ENCODE measurements at places on chromosomes 7 and 10.

GRCh38 chr7:26645121-26645520 is 219.3 kb downstream of the SKAP2 start:
- no peak for DNase-seq

- no peak for DNase-seq
Observed at GRCh38 chr7:90789736-90790306, 193.7 kb downstream of the CDK14 start.

- DNase-seq: no peak
Observed at GRCh38 chr7:157513682-157514081, 176.9 kb downstream of the DNAJB6 start.

DNA sequence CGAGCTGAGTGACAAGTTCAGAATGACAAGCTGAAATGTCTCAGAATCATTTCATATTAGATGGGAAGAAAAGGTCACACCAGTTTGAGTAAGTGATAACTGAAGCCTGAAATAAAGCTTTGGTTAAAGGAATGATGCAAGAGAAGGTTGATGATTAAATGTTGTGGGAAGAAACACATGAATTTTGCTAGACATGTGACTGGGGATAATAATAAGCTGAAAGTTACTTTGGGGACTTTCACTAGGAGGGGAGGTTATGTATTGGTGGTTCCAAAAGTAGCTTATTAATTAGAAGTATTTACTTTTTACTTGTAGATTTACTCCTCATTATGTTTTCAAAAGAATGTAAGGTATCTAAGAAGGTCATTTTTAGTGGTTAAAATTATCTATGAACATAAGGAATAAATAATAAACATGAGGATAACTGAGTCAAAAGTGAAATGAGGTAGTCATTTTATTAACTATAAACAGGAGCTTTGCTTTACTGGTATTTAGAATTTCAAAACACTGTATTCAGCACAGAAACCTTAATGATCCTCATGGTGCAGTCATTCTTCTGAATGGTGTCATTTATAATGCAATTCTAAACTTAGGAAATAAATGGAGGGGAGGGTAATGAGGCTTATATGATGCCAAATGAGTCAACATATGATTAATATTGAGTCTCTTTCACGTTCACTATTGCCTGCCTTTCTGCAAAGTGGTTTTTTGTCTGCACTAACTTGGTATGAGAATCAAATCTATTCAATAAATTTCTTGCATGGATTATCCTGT is 63.7 kb downstream of the PRKG1 start:
- DNase-seq: no peak

DNA sequence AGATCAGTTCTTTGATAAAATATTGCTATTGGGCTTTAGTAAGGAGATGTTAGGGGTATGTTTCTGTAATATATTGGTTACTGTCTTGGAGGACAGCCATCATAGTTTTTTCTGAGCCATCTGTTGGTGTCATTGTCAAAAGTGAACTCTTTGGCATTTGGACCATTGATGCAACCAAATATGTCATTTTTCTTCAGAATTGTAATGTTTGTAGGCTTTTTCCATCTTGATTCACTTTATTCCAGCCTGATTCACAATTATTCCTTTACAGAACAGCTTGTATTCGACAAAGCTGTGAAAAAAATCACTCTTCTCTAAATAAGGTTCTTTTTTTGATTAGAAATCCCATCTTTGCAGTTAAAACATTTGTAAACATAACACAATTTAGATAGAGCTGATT is 37.4 kb downstream of the SMNDC1 start:
- no peak for DNase-seq

GRCh38 chr7:90825779-90826178 is 229.7 kb downstream of the CDK14 start:
- DNase-seq: no peak

GRCh38 chr7:31811650-31812461 is 124.8 kb downstream of the PPP1R17 start:
- peak; percentile 8 for DNase-seq

DNA sequence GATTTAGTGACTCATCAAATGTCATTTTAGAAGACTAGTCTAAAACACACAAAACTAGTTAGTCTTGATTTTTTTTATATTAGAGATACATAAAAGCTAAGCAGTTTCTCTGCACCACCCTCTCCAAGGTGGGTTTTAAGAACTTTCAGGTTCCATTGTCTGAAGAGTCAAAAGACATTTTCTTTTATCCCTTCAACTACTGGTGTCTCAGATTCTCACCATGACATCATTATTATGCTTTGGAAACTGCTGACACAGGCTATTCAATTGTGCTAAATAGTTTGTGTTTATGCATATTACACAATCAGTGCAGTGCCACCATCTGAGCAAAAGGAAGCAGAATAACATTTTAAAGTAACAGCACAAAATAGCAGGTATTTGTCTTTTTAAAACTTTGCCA is 52.2 kb downstream of the IGF2BP3 start:
- DNase-seq: no peak

- no peak for DNase-seq
Observed at GRCh38 chr7:116948934-116949333, 4.4 kb upstream of the ST7 start.

- DNase-seq: no peak
Observed at GRCh38 chr10:17871036-17871435, 61.9 kb downstream of the MRC1 start.

DNA sequence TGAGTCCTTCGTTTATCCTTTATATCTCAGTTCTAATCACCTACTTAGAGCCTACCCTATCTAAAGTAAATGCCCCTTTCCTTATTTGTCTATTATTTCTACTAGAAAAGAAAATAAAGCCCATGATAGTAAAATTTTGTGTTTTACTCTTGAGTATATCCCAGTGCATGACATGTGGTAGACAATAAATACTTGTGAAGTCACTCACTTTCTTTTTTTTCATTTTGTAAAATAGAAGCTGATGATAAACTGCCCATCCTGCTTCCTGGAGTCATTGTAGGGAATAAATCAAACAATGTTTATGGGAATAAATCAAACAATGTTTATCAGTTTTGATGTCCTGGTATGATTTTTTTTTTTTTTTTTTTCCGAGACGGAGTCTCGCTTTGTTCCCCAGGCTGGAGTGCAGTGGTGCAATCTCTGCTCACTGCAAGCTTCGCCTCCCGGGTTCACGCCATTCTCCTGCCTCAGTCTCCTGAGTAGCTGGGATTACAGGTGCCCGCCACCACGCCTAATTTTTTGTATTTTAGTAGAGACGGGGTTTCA is 36.1 kb downstream of the BTRC start:
- DNase-seq: no peak

- DNase-seq: no peak
Observed at GRCh38 chr7:7857143-7857583, 111.4 kb upstream of the GLCCI1 start.

DNA sequence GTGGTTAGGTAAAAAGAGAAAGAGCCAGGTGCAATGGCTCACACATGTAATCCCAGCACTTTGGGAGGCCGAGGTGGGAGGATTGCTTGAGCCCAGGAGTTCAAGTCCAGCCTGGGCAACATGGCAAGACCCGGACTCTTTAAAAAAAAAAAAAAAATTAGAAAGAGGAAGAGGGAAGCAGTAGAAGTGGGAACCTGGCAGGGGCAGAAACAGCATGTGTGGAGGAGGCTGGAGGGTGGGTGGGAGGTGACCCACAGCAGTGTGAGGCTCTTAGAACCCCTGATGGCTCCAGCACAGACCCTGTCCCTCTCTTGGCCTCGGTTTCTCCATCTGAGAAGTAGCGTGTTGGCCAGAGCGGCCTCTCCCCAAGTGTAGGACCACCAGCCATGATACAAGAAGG is 4.9 kb upstream of the CCL24 start:
- DNase-seq: no peak

- DNase-seq: no peak
Observed at GRCh38 chr7:27917119-27917518, 177.2 kb downstream of the TAX1BP1 start.

DNA sequence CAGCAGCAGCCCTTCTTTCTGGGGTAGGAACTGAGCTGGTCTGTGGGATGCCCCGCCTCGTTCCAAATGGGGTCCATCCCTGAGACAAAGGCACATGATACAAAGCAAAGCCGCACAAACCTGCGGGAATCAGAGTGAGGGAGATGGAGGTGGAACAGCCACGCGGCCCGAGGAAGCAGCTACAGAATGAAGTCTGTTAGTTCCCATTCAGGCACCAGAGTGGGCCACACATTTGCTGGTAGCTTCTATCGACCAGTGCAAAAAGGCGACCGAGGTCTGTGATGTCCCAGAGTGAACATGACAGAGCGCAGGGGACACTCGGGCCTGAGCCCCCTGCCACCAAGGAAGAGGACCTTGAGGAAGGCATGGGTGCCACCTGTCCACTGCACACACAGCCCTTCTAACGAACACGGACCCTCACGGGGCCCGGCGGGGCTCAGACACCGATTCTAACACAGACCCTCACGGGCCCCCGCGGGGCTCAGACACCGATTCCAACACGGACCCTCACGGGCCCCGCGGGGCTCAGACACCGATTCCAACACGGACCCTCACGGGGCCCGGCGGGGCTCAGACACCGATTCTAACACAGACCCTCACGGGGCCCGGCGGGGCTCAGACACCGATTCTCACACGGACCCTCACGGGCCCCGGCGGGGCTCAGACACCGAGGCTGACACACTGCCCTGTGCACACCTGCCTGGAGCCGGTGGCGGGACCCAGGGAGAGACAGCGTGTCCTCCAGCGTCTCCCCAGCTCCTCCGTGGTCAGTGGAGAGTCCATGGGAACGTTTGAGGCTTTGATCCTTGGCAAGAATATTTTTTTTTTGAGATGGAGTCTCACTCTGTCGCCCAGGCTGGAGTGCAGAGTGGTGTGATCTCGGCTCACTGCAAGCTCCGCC is 32.8 kb upstream of the FAM20C start:
- DNase-seq: no peak

- no peak for DNase-seq
Observed at GRCh38 chr7:44541-44896, 147.9 kb upstream of the FAM20C start.

DNA sequence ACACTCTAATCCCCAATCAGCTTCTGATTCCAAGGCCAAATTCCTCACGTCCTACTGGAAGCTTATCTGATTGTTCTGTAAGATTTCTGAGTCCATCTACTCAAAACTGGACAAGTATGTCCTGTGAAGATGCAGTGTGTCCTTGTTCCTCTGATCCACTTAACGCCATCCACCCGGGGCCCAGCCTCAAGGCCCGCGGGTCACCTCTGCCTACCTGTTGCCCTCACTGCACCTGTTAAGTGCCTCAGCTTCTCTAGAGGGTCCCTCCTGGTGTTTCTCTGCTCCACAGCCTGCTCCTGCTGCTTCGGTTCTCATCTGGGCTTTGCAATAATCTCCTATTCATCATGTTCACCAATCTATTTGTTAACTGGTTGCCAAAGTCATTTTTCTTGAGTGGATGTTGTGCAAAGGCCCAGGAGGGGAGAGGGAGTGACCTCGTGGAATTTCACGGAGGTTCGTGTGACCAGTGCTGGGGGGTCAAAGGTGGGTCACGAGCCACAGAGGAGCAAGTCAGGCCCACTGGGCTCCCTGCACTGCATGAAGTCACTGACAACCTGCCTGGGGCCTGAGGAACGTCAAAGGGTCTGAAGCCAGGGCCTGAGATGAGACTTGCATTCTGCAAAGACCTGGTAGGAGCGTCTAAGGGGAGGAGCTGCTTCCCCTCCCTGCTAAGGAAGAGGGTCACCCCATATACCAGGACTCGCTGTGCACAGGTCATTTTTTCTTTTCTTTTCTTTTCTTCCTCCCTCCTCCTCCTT is 338.1 kb downstream of the WDR37 start:
- DNase-seq: no peak

DNA sequence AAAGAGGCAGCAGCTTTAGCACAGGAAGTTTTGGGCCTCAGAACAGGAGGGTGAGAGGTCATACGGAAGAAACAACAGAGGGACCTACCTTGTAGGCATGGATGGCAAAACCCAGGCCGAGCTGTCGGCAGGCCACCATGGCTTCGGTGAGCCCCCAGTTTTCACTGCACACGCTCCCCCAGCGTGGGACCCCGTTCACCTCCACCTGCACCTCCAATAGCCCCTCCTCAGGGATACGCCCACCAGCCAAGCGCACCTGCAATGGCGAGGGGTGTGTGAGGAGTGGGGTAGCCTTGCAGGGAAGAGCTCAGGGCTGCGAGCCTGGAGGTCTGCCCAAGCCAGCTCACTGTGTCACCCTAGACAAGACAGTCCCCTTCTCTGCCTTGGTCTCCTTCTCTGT is 11.3 kb downstream of the LOXL4 start:
- DNase-seq: no peak

DNA sequence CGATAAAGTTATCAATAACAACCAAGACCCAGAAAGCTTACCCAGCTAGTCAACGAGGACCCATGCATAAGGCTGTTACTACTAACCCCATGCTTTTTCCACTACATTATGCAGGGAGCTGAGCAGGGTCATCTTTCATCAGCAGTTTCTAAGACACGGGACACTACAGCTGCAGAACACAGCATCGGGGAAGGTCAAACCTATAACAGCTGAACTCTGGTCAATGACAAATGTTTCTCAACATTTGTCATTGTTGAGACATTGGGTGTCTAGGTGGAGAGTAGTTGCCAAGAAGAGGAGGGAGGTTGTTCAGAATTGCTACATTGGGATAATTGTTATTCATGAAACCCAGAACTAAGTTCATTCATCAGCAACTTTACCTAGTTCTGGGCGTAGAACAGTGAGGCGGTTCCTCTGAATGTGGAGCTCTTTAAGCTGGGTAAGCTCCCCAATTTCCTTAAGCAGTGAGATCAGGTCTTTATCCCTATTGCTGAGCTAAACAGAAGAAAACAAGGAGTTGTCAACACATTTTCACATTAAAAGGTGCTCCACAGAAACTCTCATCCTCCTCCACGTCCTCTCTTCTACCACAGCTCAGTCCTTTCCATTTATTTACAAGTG is 105.6 kb downstream of the ZNF22 start:
- no peak for DNase-seq

- no peak for DNase-seq
Observed at GRCh38 chr10:310976-311639, 175.9 kb downstream of the ZMYND11 start.

- no peak for DNase-seq
Observed at GRCh38 chr7:122709930-122710646, 7.4 kb upstream of the RNF148 start.

DNA sequence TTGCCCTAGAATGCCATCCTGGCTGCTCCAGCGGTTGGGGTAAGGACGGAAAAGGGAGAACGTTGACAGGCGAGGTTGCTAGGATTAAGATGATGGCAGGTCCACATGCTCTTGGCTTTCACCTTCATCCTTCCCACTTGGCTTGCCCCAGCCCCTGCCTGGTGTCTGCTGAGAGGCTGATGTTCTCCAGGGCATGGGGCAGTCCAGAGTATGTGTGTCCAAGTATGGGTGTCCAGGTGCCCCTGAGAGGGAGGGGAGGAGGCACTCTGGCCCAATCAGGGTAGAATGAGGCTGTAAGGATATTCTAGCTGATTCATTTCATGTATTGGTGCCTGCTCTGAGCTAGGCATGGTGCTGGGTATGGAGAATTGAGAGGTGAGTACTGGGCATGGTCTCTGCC is 12.6 kb downstream of the NEURL1 start:
- DNase-seq: no peak

Data from nephron progenitor cell (in vitro differentiated cells).